ENCODE measurements at places on chromosomes 11 and 22. TPM values are rescaled to one million over a fixed set of nuclear protein-coding genes. Genes with fewer than 3 reads are reported as not detected.

The PATE4 gene
- total RNA-seq, result not detected

The KCNJ5 gene
- total RNA-seq, result 3.5 TPM

The TMEM132A gene
- total RNA-seq, result 7.7 TPM

The OR8G5 gene
- not detected for total RNA-seq

The DSCAML1 gene
- total RNA-seq, result 0.41 TPM

The TYMP gene
- 90.4 TPM for total RNA-seq

The MYEOV gene
- 1.1 TPM for total RNA-seq

The ANO5 gene
- total RNA-seq, result 7.9 TPM

The THYN1 gene
- total RNA-seq, result 31.1 TPM

The SLC7A4 gene
- total RNA-seq, result 1.2 TPM

The HBB gene
- 257 TPM for total RNA-seq

The INPP5J gene
- total RNA-seq, result 4.1 TPM

The MFRP gene
- not detected for total RNA-seq

The LIF gene
- 11.3 TPM for total RNA-seq

The E2F8 gene
- not detected for total RNA-seq

The SGSM1 gene
- total RNA-seq, result 11.1 TPM

The GLB1L3 gene
- not detected for total RNA-seq

The CHRNA10 gene
- 1.8 TPM for total RNA-seq

The C11orf87 gene
- total RNA-seq, result not detected

The YPEL4 gene
- 1.2 TPM for total RNA-seq

The NELL1 gene
- total RNA-seq, result 0.78 TPM

The RIC3 gene
- total RNA-seq, result 13.1 TPM

The CAPN5 gene
- total RNA-seq, result 20.8 TPM

The CCND1 gene
- total RNA-seq, result 142 TPM

The AAMDC gene
- total RNA-seq, result 41.3 TPM

The TSSK2 gene
- not detected for total RNA-seq

The OR52A1 gene
- total RNA-seq, result not detected

The APLNR gene
- 4.3 TPM for total RNA-seq

The TUBA8 gene
- total RNA-seq, result 2.2 TPM

The NTM gene
- not detected for total RNA-seq

The OR4X1 gene
- not detected for total RNA-seq

The NLRX1 gene
- total RNA-seq, result 20.2 TPM

The HOATZ gene
- total RNA-seq, result not detected

The ARAP1 gene
- total RNA-seq, result 76.5 TPM

The ADORA2A gene
- total RNA-seq, result 14.5 TPM

The KCNJ11 gene
- 2.7 TPM for total RNA-seq

The EFCAB6 gene
- total RNA-seq, result 2.5 TPM

The TTC28 gene
- total RNA-seq, result 170 TPM

The RIBC2 gene
- 5.1 TPM for total RNA-seq

The IPO7 gene
- total RNA-seq, result 188 TPM

The RPS6KA4 gene
- total RNA-seq, result 50.0 TPM

The CHADL gene
- total RNA-seq, result 3.2 TPM

The KRTAP5-9 gene
- not detected for total RNA-seq

The OLFML1 gene
- 8.7 TPM for total RNA-seq

The CDC42BPG gene
- total RNA-seq, result 0.68 TPM

The SLC35F2 gene
- total RNA-seq, result 10.0 TPM

The CCDC15 gene
- 0.49 TPM for total RNA-seq

The IRAG1 gene
- 393 TPM for total RNA-seq

The PGA5 gene
- not detected for total RNA-seq

The ANKK1 gene
- total RNA-seq, result 0.49 TPM

The C11orf65 gene
- not detected for total RNA-seq

The HEPHL1 gene
- total RNA-seq, result not detected

The LRRC56 gene
- 0.41 TPM for total RNA-seq

The CWF19L2 gene
- total RNA-seq, result 23.3 TPM

The CYP2D6 gene
- not detected for total RNA-seq

The OR4A47 gene
- not detected for total RNA-seq

The IL18BP gene
- total RNA-seq, result 32.2 TPM

The DCDC1 gene
- not detected for total RNA-seq

All from thoracic aorta (tissue), 2 donors.